ENCODE measurements at places on chromosomes 7 and 10.

DNA sequence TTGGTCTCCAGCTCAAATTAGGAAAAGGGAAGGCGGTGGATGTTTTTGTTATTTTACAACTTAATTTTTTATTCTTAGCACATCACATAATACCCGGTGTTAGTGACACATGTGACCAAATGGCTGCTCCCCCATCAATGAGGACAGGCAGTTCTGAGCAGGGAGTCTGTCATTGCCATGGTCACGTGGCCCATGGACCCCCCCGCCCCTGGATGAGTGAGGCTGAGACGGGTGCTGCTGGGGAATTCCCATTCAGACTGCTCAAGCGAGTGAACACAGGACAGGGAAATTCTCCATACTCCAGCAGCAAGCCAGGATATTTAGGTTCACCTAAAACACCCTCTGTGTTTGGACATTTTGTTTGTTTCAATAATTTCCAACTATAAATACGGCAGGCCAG is 34.7 kb upstream of the SLC35B4 start:
- no peaks in the 10 kb centered on the region for H3K27me3 ChIP-seq
- no peaks in the 10 kb centered on the region for H3K4me1 ChIP-seq
- H3K36me3 ChIP-seq: no peaks in the 10 kb centered on the region
- no peak overlapping the region for H3K4me3 ChIP-seq

DNA sequence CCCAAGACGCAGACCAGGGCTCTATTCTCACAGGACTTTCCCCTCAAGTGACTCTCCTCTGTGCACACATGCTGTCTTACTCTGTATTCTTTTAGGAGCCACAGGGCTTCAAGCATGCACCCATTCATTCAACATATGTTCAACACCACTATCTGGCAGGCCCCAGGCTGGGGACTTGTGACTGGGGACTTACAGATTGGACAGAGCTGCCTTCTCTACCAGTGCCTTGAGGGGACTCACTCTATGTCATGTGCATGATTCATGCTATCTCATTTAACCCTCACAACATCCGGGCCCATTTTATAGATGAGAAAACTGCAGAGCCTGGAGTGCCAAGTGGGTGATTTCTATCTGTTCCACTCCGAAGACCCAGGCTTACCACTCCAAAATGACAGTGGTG is 34.3 kb downstream of the MYL10 start:
- no peak overlapping the region for H3K4me3 ChIP-seq
- DNase-seq: no peak
- no peaks in the 10 kb centered on the region for H3K27me3 ChIP-seq

GRCh38 chr10:6211671-6212635 is 9.2 kb downstream of the PFKFB3 start:
- no peaks in the 10 kb centered on the region for H3K4me1 ChIP-seq
- DNase-seq: no peak
- H3K27me3 ChIP-seq: no peaks in the 10 kb centered on the region

DNA sequence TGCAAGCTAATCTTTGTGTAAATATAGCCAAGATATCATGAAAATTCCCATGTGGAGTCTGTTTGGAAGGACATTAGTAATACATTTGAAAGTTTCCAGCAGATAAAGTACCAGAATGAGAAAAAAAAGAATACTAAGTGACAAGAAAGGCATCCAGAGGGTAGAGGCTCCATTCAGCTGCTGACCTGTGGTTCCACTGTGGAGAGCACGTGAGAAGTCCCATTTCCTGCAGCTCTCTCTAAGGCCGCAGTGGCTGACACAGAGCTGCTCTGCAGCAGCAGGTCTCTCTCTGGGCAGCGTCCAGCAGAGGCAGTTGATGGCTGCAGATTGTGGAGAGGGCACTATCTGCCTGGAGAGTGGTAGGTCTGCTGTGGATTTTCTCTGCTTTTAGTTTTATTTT is 100.1 kb upstream of the TMEM72 start:
- peaks cover 8% of the 10 kb centered on the region for H3K4me1 ChIP-seq
- no peaks in the 10 kb centered on the region for H3K27me3 ChIP-seq
- DNase-seq: peak; percentile 31
- H3K36me3 ChIP-seq: no peaks in the 10 kb centered on the region
- H3K27ac ChIP-seq: no peak overlapping the region
